Stimulated activated naive CD4-positive, alpha-beta T cell (primary cell): ENCODE measurements at places on chromosomes 6 and 20.

DNA sequence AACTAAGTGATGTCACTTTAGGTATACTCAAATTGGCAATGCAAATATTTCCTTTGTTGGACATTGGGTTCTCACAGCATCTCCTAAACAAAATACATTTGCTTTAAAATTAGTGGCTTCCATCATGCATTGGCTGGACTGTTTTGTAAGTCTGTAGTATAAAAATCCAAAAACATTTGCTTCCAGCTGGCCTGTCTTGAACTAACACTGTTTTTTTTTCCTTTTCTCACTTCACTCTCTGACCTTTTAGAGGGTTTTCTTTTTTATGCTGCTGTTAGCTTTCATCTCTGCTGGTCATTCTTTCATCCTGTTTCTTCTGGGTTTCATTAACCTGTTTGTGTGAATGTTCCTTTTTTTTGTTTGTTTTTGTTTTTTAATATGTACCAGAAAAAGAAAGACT is 121.7 kb upstream of the MLIP start:
- DNase-seq: no peak

DNA sequence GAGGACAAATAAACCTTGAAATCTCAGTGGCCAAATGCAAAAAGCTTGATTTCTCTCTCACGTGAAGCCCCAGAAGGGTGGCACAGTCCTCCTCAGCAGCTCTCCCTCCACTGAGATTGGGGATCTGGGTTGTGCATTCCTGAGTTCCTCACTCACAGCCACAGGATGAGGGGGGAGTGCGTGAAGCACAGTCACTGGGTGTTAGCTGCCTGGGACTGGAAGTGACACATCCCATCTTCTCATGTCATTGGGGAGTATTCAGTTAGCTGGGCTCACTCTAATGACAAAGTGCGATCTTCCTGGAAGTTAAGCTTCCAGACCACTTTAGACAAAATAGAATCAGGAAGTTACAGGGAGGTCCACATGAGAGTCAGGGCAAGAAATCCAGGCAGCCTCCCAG is 192.2 kb upstream of the LRFN2 start:
- no peak for DNase-seq

DNA sequence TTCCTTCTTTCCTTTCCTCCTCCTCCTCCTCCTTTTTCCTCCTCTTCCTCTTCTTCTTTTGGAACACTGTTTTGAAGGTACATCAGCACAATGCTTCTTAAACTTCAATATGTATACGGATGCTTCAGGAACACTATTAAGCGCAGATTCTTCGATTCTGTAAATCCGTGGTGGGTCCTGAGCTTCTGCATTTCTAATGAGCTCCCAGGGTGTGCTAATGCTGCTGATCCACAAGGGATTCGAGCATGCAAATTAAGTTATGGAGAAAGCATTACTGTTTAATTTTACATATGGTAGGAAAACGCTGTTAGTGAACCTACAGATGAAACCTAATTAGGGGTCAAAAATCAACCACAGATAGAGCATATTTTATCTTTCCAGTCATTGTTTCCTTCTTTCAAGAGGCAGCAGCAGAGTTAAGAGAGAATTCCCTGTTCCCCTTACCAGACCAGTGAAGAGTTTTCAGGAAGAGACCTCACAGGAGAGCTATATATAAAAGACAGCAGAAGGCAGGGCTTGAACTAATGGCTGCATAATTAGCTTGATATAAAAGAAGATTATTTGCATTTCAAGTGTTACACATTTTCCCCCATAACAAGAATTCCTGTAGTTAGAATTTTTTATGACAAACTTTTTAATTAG is 47.2 kb downstream of the KIF13A start:
- DNase-seq: no peak

DNA sequence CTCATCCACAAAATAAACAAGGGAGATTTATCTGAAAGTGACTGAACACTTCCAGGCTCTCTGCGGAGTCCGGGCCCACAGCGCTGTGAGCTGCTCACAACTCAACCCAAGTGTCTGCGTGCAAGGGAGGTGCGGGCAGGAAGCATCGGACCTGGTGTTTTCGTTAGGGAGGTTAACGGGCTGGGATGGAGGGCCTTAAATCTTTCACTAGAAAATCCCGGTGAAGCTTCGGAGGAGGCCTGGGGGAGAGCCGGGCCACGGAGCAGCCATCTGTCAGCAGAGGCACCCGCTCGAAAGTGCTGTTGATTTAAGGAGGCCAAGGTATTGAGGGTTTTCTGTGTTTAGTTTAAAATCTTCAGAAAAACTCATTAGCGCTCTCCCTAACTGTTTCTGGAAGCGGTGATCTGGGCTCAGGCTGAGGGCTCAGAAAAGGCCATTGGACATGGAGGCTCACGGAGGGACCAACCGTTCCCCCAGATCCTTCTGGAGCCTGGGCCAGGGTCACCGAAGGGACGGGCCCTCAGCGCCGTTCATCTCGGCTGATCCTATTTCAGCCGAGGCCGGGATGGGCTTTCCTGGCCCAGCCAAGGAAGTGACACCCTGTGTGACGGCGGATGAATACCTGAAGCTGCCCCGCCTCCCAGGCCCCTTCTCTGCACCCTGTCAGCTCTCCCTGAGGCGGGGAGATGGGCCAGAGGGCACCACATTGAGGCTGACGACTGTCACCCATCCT is 20.7 kb downstream of the GATA5 start:
- DNase-seq: no peak

- DNase-seq: no peak
Observed at GRCh38 chr6:109877028-109878004, 100.8 kb upstream of the GPR6 start.
